ENCODE measurements at places on chromosomes 12 and 14.

DNA sequence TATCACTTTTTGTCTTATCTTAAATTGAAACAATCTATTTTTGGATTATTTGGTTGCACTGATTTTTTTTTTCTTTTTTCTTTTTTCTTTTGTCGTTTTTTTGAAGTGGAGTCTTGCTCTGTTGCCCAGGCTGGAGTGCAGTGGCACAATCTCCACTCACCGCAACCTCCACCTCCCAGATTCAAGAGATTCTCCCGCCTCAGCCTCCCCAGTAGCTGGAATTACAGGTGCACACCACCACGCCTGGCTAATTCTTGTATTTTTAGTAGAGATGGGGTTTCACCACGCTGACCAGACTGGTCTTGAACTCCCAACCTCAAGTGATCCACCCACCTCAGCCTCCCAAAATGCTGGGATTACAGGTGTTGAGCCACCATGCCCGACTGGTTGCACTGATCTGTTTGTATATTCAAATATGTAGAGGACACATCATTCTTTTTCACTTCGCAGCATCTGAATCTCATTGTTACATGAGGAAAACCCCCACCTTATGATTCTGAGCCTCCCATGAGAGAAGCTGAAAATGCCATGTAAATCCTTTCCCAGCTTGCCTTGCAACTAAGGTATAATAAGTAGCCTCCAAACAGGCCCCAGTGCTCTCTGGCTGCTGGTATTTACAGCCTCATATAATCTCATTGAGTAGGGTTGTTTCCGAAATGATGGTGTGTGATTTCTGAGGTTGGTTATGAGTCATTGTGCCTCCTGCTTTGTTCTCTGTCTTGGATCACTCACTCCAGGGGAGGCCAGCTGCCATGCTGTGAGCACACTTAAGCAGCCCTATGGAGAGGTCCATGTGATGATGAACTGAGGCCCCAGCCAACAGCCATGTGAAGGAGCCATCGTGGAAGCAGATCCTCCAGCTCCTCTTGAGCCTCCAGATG lies 5.2 kb upstream of the HSP90B1 start:
- no peak for DNase-seq

- no peak for DNase-seq
Measured at GRCh38 chr12:122687086-122687485, 16.1 kb downstream of the HCAR2 start.

GRCh38 chr14:52987514-52987913 lies 36.7 kb upstream of the FERMT2 start:
- no peak for DNase-seq

- no peak for DNase-seq
Measured at GRCh38 chr14:87994974-87995373, 2.0 kb upstream of the GALC start.

- no peak for DNase-seq
Measured at GRCh38 chr12:19436931-19437330, 2.4 kb upstream of the AEBP2 start.

GRCh38 chr12:104459368-104459909 lies 2.7 kb downstream of the CHST11 start:
- DNase-seq, result no peak

DNA sequence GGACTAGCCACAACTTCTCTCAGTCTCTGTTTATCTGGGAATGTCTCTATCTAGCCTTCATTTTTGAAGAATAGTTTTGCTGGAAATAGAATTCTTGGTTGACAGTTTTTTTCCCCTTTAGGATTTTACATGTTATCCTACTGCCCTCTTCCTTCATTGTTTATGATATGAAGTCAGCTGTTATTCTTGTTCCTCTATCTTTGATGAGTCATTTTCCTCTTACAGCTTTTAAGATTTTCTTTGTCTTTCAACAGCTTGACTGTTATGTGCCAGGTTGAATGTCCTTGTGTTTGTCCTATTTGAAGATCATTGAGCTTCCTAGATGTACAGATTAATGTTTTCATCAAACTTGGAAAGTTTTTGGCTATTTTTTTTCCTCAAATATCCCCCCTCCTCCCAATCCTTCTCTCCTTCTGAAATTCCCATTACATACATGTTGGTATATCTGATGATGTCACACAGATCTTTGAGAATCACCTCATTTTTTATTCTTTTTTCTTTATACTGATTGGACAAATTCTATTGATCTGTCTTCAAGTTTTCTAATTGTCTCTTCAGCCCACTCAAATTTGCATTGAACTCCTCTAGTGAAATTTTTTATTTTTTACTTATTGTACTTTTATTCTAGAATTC lies 4.5 kb upstream of the GOLGA5 start:
- no peak for DNase-seq

- DNase-seq, result no peak
Measured at GRCh38 chr14:63266106-63266505, 52.6 kb downstream of the GPHB5 start.

GRCh38 chr14:24317141-24317928 lies 6.0 kb downstream of the LTB4R start:
- DNase-seq, result no peak

GRCh38 chr12:981961-982360 lies 9.1 kb upstream of the ERC1 start:
- no peak for DNase-seq

GRCh38 chr12:122841544-122842321 lies 6.5 kb downstream of the HIP1R start:
- DNase-seq, result peak; percentile 24

GRCh38 chr12:14691560-14691959 lies 4.8 kb downstream of the GUCY2C start:
- DNase-seq, result peak; percentile 45

- no peak for DNase-seq
Measured at GRCh38 chr14:60188115-60188514, 22.9 kb upstream of the DHRS7 start.

DNA sequence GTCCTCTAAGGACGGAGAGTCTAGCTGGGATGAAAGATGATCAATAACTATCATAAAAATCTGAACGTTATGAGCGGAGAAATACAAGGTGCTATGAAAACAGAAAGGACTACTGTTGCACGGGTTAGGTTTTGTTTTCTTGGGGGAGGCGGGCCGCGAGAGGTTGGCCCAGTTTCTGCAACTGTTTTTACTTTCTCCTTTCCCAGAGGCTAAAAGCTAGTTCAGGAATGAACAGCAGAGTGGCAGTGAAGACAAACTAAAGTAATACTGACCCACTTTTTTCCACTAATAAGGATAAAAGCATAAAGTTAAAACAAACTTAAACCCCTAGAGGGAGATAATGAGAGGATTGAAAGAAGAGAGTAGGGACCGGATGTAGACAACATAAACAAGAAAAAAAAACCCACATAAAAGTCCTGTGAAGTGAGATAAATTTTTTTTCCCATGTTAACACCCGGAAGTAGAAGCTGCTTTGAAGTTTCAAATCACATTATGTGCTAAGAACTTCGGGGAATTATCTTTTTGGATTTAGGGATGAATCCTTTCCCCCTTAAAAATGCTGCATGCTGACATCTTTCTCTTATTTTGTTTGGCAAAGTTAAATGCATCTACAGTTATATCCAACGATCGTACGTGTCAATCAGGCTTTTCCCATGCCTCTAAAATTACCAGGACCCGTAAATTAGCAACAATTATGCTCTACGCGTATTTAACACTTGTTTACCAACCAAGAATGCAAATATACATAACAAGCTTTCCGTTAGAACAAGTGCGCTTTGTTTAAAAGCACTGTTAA lies 1.0 kb upstream of the CDK17 start:
- DNase-seq, result no peak

All from substantia nigra (tissue), 51 donors.